Regular cardiac myocyte (primary cell): ENCODE measurements at places on chromosomes 2 and 18. TPM values are rescaled to one million over a fixed set of nuclear protein-coding genes. Genes with fewer than 3 reads are reported as not detected.

The COL3A1 gene
- 1,261 and 4,792 TPM in 2 replicates for total RNA-seq

The KLHL14 gene
- total RNA-seq = under 0.01 TPM in 1 of 2 replicates, not detected in the other

The NEURL3 gene
- total RNA-seq = not detected in 2 replicates

The CKAP2L gene
- 2.3 and 18.6 TPM in 2 replicates for total RNA-seq

The MARCHF4 gene
- 1.1 and 3.3 TPM in 2 replicates for total RNA-seq

The GAD1 gene
- under 0.01 and 0.19 TPM in 2 replicates for total RNA-seq

The SERPINB11 gene
- total RNA-seq = not detected in 2 replicates

The MATN3 gene
- 0.28 and 0.58 TPM in 2 replicates for total RNA-seq
